ENCODE measurements at places on chromosomes 7 and 10.

DNA sequence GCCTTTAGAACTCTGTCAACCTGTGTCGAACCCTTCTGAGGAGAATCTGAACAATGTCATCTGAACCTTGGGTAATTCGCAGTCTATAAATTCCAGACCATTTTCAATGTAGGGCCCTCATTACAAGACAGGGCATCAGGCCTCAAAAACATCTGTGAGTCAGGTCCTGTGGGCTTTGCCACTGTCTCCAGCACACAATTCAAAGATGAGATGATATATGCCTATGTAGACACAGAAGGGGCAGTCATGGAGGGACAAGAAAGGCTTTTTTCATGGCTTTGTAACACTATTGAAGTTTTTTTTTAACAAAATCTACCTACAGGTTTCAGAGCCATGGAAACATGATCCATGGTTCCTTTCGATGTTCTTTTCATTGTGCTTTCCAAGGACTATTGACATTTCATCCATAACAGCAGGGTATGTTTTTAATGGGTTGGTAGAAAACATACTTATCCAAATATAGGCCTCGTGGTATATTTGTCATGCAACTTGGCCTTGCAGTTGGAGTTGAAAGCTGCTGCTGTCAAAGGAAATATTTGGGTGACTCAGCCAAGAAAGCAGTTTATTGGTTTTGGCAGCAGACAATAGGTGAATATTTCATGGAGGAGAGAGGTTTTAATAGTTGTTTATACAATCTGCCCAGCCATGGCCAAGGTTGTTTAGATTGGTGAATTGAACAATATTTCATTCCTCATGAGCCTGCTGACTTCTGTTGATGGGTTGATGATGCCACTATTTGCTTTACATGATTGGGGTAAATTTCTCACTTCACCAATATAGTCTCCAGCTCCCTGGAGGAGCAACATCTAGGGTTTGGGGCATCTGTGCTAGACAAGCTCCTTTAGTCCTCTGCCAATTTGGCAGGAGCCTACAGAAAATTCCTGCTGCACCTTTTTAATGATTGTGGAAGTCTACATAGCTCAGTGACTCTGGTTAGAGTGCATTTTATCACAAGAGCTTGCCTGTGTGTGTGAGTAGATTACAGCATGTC lies 158.4 kb upstream of the TMEM72 start:
- DNase-seq = no peak

GRCh38 chr7:155705623-155706360 lies 61.3 kb downstream of the RBM33 start:
- DNase-seq = no peak

DNA sequence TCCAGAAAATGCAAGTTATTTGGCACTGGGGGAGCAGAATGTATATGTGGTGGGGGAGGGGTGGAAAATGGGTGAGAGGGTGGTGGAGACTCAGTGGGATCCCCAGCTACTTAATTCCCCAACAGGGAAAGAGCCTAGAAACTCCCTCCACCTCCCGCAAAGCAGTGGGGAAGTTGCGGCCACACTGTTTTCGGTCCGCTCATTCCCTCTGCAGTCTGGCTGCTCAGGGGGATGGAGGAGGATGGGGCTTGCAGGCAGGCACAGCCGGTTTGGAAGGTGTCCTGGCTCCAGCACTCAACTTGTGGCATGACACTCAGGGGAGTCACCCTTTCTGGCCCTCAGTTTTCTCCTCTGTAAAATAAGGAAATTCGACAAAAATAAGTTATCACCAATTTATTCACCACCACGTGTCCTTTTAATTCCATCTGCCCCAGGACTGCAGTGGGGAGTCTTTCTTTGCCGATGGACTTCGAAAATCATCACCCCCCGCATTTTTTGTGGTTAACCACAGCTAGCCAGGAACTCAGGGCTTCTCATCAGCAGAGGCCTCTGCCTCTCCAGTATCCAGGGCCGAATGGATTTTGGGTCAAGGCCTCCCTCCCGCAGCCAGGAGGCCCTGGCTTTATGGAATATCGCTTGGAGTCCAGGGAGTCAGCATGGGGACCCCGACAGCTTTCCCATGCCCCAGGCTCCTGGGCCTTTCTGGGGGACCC lies 1.6 kb upstream of the HTRA1 start:
- no peak for DNase-seq

DNA sequence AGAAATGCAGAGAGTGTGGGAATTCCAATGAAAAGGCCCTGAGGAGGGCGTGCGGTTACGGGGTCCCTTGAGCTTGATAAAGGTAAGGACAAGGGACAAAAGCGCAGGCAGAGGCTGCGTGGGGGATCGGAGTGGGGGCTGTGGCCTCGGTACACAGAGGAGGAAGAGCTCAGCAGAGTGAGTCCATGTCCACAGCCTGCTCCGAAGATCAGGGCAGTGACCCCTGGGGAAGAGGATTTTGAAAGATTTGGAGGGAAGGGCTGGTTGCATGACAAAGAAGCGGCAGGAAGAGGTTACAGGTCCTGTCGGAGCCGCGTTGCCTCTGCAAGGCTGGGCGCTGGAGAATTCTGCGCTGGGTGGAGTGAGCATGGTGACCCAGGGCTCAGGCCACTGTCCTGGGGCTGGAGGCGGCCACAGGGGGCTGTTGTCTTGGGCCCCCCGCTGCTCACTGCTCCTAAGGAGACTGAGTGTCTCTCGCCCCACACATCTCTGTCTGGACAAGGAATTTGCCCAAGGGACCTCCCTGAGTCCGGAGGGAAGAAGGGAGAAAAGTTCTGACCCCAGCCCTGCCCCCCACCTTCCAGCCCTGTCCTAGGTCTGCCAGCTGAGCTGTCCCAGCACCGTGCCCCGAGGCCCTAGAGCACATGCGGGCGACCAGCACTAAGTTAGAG lies 69.8 kb upstream of the INSIG1 start:
- no peak for DNase-seq

DNA sequence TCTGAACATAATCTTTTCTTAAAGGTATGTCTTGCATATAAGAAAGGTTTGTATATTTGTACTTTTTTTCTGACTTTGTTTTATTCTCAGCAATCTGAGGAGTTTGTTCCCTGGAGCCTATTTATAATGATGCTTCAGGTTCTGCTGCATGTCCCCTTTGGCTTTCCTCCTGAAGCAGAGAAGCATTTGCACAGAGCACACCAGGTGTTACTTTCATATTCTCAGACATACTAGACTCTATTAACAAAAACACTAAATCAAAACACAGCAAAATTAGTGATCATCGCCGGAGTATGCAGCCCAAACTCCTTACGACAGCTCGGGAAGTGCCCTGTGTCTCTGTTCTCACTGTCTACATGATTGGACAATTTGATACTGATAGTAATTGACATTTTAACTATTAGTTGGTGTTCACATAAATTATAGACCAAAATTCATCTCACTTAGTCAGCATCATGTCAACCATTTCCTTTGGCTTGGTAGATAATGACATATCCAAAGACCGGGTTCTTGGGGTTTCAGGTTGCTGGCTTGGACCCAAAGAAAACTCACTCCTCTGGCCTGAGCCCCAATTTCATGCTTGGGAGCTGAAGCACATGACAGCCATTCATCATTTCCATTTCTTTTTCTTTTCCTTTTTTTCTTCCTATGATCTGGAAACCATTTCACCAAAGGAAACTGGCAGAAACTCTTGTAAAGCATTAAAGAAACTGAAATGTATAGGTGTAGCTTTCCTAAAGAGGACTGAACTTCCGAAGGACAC lies 400.1 kb upstream of the NRP1 start:
- DNase-seq = no peak

Measured in NCI-H2227 treated with DMSO at 0.1 percent for 48 hours (cell line).